ENCODE measurements at places on chromosomes 7 and 10. TPM values are rescaled to one million over a fixed set of nuclear protein-coding genes. Genes with fewer than 3 reads are reported as not detected.

LIPF gene
- total RNA-seq = not detected

NKX2-3 gene
- not detected for total RNA-seq

SYT15B gene
- not detected for total RNA-seq

GNAT3 gene
- not detected for total RNA-seq

ADRA2A gene
- total RNA-seq = not detected

STMP1 gene
- total RNA-seq = 20.9 TPM

TAS2R39 gene
- not detected for total RNA-seq

H2BK1 gene
- total RNA-seq = not detected

CCSER2 gene
- total RNA-seq = 17.3 TPM

All from hair follicular keratinocyte (primary cell).